Right forelimb (tissue), 1 donor: ENCODE measurements at places on chromosomes 2 and 18.

DNA sequence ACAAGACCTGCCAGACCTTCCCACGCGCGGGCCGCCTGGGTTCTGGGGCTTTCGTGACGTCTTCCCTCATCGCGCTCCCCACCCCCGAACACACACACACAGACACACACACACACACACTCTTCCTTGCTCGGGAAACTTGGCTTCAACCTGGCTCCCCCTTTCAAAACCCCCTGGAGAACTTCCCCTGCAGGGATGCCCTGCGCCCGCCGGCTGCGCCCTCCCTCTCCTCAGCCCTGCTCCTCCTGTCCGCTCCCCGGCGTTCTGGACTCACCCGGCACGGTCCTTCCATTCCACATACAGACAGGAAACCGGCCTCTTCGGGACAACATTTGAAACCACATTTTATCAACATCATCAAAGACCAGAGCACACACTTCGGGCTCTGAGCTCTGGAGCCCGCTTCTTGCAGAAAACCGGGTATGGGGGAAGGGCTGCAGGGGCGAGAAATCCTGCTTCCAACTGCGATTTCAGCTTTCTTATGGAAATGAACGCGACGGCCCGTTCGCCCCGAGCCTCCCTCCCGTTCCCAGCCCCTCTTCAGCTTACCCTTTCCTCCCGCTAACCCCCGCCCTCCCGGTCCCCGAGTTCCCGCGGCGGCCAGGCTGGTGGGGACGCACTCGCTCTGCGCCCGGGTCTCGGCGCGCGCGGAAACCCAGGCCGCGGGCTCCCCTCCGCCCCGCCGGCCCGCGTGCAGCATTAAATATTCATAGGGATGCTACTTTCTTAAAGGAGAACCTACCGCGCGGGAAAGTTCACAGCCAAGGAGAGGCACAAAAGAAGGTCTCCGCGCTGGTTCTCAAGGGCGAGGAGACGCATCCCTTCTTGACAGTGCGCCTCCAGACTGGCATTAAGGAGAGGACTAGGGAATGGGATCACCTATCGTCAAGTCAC is 18.3 kb downstream of the POU3F3 start:
- no peak for DNase-seq

DNA sequence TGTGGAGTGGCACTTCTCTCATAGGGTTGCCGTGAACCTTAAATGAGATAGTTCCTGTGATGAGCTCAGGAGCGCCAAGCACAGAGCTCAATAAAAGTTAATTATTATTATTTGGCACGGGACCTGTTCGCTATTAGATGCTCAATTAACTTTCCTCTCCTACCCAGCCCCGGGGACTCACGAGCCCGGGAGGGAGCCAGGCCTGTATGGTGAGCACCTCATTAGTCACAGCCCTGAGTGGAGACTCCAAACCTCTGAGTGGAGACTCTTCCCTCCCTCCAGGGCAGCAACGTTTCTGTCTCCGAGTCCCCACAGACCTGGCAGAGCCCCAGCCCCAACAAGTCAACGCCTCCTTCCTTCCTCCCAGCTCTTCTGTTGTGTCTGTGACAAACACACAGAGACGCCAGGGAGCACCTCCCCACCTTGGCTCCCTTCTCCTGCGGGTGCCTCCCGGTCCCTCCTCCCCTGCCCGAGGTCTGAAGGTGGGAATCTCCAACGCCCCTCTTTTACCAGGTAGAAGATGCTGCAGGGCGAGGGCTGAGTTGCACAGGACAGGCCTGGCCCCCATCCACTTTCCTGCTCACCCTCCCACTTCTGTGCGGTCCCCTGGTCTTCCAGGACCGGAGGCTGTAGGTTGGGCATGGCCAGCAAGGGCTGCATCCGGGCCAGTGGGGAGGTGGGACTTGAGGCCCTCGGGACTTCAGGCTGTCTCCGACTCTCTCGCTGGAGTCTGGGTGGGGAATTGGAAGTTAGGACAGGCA is 52.7 kb upstream of the ODC1 start:
- DNase-seq, result no peak

DNA sequence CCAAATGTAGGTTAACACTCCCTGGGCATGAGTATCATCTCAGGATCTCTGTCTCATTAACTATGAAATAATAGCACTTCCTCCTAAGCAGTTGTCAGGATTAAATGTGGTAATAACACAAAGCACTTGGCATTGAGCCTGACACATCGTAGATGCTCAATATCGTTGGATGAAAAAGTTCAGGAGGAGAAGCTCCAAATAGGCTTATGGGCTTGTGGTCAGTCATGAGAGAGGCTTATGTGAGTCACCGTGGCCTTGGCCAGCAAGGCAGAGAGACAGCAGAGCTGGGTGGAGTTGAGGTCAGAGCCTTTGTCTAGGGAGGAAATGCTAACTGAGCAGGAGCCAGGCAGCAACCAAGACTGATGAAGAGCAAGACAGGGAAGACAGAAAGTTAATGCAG is 68.3 kb upstream of the PPM1B start:
- DNase-seq, result no peak

GRCh38 chr2:69428981-69429380 is 8.3 kb downstream of the NFU1 start:
- no peak for DNase-seq

DNA sequence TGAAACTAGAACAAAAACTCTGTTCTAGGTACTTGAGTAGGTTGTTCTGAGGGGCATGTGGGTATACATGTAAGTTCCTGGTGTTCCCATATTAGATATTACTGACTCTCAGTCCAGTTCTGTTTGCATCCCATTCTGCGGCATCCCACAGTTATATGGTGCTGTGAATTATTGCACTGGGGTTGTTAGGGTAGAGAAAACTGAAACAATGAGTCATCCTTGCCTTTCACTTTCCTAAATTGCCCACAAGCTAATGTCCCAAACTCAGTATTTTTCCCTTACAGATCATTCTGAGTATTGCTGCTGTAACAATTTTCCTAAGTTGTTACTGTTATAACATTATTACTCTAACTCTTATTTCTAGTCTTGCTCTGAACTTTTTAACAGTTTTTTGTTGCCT is 3.0 kb downstream of the WDR75 start:
- DNase-seq, result no peak

- no peak for DNase-seq
These were observed 8.6 kb upstream of the RALB start for GRCh38 chr2:120243875-120244553.

DNA sequence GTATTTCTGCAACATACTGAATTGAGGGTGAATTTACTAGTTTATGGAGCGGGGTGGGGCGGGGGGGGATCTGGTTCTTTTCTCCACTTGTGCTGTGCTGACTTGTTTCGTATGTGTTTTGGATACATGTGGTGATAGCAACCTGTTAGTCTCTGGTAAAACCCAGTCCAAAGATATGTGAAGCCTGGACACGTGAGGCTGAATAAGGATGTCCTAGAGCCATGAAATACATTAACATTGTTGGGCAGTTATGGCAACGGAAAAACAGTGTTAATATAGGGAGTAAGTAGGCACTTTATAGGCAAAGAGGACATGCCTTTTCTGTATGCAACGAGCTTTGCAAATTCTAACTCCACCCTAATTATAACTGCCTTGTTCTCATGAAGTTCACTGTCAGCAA is 42.1 kb upstream of the NEMP2 start:
- DNase-seq, result no peak

DNA sequence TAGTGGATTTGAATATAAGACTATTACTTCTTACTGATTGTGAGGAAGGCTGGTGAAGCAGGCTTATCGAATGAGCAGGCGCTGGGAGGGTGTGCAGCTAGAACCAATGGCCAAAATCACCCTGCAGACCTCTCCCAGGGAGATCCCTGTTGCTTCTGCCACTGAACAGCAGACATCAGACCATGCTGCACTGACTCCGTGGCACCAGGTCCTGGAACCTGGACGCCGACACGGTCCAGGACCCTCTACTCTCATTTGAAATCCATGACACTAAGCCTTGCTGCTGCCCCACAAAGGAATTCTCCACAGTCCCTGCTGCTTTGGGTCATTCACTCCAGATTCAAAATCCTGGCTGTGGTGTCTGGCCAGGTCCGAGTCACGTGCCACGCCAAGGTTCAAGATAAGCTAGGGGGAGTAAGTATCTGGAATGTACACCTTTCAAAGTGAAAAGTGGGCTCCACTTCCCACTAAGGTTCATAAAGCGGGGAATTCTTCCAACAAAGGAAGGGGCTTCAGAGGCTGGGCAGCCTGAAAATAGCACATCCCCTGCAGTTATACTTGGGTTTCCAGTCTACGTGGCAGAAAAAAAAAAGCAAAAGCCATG is 9.0 kb upstream of the YWHAQ start:
- DNase-seq, result no peak

DNA sequence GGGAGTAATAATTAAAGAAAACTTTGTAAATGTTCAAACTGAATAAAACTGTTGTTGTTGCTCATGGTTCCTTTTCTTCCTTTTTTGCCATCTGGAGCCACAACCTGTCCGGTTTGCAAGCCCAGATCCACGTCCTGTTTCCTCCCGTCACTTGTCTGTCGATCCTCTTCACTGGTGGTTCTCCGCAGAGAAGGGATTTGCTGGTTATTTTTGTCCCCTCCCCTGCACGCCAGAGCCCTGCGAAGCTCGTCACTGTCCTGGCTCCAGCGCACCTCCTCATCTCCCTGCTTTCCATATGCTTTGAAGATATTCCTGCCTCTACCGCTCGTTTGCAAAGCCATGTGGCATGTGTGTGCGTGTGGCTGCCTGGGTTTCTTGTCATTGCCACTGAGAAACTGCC is 461.4 kb downstream of the RNF144A start:
- DNase-seq, result no peak

DNA sequence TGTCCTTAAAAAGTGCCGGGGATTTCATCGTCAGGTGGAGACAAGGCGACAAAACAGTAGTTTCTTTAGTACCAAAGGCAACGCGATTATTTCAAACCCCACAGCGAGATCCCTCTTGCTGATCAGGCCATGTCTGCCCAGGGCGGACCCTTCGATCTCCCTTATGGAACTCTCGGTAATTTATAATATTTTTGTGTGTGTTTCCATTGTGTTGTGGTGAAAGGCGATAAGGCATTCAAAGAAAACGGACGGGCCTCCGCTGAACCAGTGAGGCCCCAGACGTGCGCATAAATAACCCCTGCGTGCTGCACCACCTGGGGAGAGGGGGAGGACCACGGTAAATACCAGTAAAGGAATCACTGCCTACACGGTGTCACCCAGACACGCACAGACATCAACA is 1.4 kb upstream of the GAD1 start:
- no peak for DNase-seq

DNA sequence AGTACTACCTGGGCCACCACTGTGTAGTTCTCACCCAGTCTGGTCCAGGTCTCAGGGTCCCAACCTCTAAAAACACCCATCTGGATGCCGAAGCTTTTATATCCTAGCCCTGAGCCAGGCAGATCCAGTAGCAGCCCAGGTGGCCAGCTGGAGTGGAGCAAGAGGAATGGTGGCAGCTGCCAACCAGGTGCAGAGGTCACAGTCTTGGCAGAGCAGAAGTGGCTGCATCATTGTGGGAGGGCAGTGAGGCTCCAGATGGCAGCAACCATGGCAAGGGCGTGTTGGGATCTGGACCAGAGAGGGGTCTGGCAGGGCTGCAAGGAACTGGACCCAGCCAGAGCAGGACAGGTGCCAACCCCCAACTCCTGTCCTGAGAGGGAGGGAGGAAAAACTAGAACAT is 72.2 kb upstream of the AGAP1 start:
- no peak for DNase-seq

GRCh38 chr2:54053830-54054229 is 61.6 kb upstream of the ACYP2 start:
- DNase-seq, result no peak

GRCh38 chr2:222306393-222307142 is 7.8 kb upstream of the PAX3 start:
- DNase-seq, result no peak

- no peak for DNase-seq
These were observed 18.2 kb downstream of the INPP1 start for GRCh38 chr2:190361572-190361971.

- DNase-seq, result no peak
These were observed 637.8 kb upstream of the PKDCC start for GRCh38 chr2:41410011-41410410.

GRCh38 chr2:143219266-143219665 is 90.0 kb downstream of the ARHGAP15 start:
- no peak for DNase-seq

- DNase-seq, result no peak
These were observed 633.2 kb upstream of the PKDCC start for GRCh38 chr2:41414486-41415230.

DNA sequence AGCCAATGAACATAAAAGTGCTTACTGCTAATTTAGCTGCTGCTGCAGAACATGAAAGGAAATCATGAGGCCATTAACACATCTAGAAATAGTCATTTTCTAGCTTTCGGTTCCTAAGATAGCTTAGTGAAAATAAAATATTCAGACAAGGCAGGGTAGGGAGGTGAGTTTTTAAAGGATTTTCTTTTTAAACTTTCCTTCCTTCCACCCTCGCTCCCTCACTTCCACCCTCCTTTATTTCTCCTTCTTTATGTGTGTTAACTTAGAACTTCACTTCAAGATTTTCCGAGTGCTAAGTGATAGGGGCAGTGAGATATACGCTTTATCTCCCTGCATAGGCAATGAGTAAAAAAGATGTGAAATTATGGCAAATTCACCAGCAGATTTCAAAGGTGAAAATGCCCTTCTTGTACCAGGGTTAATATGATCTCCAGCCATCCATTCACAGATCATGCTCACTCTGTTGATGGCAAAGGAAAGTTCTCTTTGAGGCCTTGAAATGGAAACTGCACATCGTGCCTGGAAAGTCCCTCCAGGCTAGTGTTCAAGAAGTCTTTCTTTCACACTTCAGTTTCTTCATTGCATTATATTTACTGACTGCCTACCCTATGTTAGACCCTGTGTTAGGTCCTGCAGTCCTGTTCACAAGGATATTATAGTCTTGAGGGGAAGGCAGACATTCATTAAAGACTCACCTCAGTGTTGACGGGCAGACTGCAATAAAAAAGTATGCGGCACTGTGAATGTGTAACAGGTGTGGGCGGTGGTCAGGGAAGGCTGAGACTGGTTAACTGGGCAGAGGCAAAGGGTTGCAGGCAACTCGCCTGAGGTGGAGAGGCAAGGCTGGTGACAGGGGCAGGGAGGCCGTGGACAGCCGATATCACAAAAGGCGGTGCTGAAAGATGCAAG is 200.8 kb downstream of the PLCL1 start:
- no peak for DNase-seq

DNA sequence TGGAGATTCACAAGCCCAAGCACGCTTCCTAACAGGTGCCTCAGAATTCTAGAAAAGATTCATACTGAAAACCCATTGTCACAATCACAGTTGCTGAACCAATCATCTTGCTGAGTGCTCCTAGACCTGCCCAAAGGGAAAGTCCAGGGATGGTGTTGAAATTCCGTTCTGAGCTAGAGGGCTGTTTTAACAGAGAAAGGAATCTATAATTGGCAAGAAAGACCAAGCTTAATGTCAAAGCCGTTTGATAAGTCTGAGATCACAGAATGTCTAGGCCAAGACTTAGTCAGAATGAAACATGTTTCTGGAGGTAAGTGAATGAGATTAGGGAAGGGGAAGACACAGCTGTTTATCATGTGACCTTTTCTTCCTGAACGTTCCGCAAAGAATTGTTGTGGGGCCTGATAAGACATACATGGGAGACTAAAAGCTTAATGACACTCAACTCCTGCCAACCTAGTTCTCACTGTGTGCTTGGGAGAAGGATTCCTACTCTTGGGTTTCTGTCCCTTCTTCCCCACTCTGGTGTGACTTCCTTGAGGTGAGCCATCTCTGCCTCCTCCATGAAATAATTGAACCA is 27.5 kb downstream of the PMAIP1 start:
- no peak for DNase-seq

- peak; percentile 71 for DNase-seq
These were observed 1.6 kb downstream of the TSHZ1 start for GRCh38 chr18:75211953-75212750.
